ENCODE measurements at places on chromosomes 5 and 9. TPM values are rescaled to one million over a fixed set of nuclear protein-coding genes. Genes with fewer than 3 reads are reported as not detected.

- DNase-seq, result no peak
These were observed 10.8 kb downstream of the IL6ST start for GRCh38 chr5:55983986-55984385.

Gene GABRP
- total RNA-seq, result 0.72 TPM

Gene SHOC1
- not detected for total RNA-seq

DNA sequence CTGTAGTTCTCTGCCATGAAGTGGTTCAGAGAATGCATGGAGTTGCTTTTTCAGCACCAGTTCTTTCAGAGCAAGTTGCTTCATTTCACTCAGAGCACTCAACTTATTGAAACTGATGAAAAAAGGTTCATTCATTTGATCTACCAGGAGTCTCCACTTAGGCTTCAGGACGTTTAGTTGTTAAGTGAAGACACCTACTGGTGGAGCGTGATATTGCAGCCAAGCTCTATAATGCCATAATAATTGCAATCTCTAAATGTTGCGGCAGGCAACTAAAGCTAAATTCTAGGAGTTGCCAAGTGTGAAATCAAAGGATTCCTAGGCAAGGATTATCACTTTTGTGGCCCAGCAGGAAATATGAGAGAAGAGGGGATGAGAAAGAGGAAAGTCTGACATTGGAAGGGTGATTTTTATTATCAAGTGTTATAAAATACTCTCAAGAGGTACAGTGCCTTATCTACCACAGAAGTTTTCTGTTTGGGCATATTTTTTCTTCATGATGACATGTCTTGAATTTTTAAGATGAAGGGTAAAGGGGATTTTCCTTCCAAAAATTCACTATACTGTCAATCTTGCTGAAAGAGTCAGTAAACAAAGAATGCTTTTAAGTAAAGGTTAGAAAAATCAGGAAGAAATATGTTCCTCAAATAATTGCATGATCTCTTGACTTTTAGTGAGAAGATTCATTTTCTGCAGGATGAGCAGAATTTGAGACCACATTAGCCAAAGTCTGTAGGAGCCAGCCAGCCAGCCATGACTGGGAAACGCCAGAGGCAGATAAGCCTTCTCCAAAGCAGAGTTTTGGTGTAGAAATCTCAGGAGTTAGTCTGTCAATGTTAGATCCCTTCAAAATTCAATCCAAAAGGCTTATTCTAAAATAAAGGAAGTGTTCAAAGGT, 83.4 kb downstream of the SH3PXD2B start:
- DNase-seq, result no peak

DNA sequence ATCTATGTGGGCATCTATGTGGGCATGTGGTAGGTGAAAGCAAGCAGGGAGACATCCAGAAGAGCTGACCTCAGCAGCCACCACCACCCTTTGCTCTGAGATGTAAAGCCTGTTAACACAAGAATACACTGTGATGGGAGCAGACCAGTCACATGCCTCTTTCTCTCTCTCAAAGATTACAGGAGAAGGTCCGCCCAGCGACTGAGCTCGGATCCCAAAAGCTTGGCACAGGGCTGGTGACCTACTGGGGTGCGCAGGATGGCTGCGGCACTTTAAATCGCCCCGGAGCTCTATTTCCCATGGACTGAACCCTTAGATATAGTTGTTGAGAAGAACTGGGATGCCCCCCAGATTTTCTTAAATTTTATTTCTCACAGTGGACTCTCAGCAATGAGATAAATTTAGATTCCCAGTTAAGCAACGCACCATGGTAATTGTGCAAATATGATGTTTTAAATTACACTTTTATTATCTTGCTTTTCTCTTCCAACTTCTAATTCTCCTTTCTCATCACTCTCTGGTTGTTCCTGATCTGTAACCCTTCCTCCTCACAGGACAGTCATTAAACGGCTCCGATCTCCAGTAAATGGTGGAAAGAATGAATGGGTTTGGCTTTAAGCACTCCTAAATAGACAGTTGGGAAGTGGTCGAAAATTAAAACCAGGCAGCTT, 37.7 kb upstream of the ICE1 start:
- DNase-seq, result no peak

Gene SIT1
- 1.3 TPM for total RNA-seq

GRCh38 chr9:117649126-117649525, 55.1 kb upstream of the TLR4 start:
- DNase-seq, result no peak

Gene EMB
- 21.5 TPM for total RNA-seq

DNA sequence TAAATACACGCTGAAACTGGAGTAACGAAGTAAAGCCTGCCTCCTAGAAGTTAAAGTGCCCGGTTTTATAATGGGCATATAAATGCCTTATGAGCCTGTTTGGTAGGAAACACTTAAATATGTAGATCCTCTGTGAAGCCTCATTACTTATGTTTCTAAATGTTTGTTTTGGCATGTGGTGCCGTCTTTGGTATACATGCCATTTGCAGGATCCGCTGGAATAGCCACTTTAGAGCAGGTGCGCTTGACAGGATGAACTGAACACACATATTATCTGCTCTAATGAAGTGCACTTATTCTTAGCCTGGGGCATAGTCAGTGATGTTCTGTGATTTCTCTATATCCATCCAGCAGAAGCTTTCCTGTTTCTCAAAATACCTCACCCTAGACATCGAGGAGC, 778.1 kb upstream of the WWC1 start:
- DNase-seq, result no peak

DNA sequence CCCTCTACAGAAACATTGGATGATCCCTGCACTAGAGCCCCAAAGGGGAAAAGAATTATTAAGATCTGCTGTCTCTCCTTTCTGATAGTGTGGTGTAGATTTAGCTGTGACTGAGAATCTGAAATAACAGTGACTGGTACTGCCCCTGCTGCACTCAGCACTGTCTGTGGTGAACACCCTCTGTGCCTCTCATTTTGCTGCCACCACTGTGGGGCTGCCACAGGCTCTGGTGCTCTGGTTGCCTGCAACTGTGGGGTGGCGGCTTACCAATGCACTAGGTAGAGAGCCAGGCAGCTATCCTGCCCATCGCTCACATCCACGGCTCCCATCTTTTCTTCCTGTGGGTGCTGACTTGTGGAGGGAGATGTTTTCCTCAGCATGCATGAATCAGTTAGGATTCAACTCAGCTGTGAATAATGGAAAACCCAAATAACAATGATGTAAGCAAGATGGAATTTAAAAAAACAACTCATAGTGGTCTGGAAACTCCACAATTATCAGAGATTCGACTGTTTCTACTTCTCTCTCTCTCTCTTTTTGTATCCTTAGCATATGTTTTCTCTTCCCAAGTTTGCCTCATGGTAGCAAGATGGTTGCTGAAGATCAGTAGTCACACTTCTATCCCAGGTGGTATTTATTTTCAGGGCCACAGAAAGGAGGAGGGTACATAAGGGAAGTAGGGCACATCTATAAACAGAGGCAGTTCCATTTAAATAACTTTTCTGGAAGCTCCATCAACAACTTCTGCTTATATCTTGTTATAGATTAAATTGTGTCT, 99.8 kb upstream of the DAP start:
- no peak for DNase-seq

Gene HINT1
- total RNA-seq, result 133 TPM

DNA sequence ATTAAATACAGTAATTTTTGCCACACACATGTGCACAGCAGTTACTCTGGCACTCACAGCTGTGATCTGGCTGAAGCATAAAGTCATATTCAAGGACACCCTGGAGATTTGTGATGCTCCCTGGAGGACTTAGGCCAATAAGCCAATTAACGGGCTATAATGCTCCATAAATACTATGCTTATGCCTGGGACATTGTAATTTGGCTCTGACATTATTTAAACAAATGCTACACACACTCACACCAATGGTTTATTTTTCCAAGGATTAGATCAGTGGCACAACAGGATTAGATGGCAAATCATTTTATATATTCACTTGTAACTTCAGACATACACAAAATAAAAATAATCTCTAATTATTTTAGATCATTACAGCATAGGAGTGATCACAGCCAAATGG, 111.2 kb downstream of the LMNB1 start:
- no peak for DNase-seq

- no peak for DNase-seq
These were observed 254.0 kb downstream of the ADAMTSL1 start for GRCh38 chr9:18727904-18728303.

GRCh38 chr9:123568691-123569688, 213.0 kb downstream of the CRB2 start:
- no peak for DNase-seq

Gene IL33
- 68.2 TPM for total RNA-seq

- DNase-seq, result no peak
These were observed 29.1 kb upstream of the KCNIP1 start for GRCh38 chr5:170474489-170475274.

DNA sequence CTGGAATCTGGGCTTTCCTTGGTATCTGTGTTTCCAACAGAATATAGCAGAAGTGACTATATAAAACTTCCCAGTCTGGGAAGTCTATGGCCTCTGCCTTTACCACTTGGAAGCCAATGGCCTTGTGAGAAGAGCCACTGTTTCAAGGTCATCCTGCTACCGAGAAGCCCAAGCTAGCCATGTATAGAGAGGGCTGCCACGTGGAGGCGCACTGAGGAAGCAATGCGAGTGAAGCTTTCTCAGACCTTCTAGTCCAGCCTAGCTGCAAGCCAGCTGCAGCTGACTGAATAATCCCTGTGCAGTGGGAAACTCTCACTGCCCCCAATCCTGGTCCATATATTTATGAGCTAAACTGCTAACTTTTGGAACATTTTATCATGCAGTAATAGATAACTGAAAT, 661.8 kb upstream of the RIOK2 start:
- no peak for DNase-seq

DNA sequence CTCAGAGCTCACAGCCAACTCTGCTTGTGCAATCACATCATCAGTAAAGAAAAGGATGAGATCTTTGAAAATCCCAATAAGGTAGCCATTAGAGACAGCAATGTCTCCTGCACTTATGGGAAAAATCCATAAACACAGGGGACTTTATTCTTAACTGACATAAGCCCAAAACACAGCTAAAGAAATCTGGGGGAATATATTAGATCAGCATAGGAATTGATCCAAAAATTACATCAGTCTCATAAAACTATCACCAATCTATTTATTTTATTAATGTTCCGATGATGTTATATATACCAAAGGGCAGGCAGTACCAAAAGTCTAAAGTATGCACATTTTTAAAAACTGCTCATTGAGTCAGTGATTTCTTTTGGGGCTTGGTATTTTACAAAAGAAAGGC, 6.9 kb downstream of the MRPS27 start:
- no peak for DNase-seq

GRCh38 chr9:5459289-5459829, 9.0 kb downstream of the CD274 start:
- DNase-seq, result no peak
